ENCODE measurements at places on chromosomes 4 and X.

DNA sequence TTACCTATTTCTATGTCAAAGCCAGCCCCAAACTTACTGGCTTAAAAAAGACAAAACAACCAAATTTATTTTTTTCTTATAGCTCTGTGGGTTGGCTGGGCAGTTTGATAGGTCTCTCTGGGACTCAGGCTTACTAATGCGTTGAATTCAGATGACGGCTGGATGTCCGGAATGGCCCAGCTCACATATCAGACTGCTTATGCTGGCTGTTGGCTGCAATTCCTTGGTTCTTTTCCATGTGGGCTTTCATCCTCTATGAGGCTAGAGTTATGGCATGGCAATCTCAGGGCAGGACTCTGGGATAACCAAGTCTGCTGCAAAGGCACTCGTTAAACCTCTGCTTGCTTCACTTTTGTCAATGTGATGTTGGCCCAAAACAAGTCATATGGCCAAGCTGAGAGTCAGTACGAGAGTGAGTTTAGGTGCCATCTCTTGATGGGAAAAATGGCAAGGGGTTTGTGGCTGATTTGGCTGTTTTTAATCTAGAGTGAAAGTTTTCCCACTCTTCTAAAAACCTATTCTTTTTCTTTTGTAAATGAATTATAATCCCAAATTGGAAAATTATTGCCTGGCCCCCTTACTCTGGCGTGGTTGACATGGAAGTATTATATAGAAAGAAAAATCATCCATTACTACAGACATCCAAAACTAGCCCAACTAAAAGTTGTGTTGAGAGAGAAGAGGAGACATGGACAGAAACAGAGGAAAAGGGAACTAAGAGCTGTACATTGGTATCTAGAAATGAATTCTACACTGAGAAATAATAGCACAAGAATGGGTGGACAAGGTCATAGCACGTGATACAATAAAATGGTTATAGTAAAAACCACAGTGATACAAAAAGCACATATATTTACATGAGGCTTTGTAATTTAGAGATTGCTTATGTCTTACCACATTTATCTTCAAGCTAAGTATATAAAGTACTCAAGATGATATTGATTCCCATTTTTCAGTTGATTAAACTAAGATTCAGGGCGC is 6.6 kb downstream of the PRIMPOL start:
- no peak for DNase-seq

DNA sequence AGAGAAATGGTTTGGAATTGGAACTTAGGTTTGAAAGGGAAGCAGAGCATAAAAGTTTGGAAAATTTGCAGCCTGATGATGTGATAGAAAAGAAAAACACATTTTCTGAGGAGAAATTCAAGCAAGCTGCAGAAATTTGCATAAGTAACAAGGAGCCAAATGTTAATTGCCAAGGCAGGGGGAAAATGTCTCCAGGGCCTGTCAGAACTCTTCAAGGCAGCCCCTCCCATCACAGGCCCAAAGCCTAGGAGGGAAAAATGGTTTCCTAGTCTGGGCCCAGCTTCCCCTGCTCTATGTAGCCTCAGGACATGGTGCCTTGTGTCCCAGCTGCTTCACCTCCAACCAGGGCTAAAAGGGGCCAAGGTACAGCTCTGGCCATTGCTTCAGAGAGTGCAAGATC is 21.2 kb upstream of the DUSP21 start:
- no peak for DNase-seq

GRCh38 chrX:123854329-123854728 is 5.5 kb upstream of the XIAP start:
- DNase-seq = no peak

DNA sequence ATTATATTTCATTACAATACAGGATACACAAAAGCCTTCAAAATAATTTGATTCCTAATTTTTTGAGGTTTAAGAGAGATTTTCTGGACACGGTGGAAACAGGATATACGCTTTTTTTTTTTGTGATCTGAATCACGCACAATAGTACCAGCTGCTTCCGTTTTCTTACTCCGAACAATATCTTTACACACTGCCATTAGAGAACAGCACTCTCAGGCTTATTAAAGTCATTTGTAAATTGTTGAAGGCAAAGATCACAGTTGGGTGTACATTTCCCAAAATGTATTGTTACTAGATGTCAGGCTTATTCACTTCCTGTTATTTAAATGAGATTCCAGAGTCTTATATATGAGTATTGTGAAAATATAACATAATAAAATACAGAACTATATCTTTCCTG is 71.5 kb downstream of the TMEM47 start:
- DNase-seq = no peak

- DNase-seq = no peak
Measured at GRCh38 chr4:12729384-12729783, 754.8 kb downstream of the RAB28 start.

DNA sequence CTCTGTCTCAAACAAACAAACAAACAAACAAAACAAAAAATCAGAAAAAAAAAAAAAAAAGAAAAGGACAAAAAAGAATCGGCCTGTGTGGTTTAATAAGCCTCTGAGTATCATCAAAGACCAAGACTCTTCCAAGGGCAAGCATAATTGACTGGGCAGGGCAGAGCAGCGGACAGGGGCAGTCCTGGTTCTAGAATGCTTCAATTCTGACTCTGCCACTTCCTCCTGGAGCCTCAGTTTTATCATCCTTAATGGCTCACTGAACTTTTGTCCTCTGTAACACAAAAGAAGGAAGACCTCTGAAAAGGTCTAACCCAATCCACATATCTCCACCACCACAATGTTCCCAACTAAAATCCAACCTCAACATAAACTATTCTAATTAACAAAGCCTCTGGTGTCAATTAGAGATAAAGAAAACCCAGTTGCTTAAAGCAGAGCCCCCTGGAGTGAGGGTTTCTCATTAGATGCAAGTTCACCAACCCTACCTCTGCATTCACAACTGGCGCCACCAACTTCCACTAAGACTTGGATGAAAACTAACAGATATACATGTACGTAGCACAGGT is 51.7 kb downstream of the TBC1D9 start:
- no peak for DNase-seq

DNA sequence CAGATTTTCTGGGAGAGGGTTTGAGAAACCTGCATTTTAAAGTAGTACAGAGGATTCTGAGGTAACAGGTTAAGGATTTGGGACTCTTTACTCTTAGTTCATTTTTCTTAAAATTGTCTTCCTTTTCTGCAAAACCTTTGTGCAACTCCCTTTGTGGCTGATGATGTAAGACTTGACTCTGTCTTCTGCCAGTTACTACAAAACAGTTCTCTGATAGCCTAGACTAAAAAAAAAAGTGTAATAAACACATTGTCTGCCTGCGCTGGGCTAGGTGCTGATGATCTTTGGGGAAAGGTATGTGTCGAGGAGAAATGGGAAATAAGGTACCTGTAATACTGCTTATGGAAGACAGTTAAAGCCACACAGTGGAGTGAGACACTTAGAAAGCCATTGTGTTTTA is 28.7 kb downstream of the IL13RA1 start:
- no peak for DNase-seq

DNA sequence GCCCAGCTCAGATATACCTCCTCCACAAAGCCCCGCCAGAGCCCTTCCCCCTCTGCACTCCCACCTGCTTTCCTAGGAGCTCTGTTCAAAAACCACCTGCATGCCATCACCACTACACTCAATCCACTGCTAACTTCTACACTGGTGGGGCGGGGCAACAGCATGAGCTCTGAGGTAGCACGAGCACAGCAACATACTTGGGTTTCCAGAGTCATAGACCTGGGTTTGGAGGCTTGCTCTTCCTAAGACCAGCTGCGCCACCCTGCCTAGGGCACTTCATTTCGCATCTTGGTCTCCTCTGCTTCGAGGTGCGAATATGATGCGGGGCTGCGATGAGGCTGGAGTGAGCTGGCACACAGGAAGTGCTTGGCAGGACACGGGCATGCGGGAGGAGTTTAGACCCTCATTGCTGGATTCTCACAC is 3.6 kb downstream of the SASH3 start:
- no peak for DNase-seq

DNA sequence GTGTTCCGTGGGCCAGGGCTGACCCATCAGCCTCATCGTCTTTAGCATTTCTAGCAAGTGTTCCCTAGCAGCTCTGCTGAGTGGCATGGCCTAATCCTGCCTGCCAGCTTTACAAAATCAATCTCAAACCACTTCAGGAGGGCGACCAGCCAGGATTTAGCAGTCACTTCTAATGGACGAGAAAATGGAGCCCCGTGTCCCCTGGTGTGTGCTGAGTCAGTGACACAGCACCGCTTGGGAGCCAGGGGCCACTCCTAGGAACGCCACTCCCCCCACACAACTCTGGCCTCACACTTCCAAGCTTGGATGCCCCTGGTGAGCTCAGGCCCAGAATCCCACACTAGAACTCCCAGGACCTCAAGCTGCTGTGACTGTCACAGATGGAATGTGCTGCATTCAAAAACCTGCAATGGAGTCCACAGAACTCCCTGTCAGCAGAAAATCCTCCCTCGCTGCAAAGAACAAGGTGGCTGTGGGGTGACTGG is 311.2 kb upstream of the GATB start:
- DNase-seq = no peak

- DNase-seq = no peak
Measured at GRCh38 chr4:1984406-1985191, 24.2 kb downstream of the NELFA start.

- DNase-seq = peak; percentile 46
Measured at GRCh38 chrX:39688576-39689375, 409.0 kb downstream of the BCOR start.

DNA sequence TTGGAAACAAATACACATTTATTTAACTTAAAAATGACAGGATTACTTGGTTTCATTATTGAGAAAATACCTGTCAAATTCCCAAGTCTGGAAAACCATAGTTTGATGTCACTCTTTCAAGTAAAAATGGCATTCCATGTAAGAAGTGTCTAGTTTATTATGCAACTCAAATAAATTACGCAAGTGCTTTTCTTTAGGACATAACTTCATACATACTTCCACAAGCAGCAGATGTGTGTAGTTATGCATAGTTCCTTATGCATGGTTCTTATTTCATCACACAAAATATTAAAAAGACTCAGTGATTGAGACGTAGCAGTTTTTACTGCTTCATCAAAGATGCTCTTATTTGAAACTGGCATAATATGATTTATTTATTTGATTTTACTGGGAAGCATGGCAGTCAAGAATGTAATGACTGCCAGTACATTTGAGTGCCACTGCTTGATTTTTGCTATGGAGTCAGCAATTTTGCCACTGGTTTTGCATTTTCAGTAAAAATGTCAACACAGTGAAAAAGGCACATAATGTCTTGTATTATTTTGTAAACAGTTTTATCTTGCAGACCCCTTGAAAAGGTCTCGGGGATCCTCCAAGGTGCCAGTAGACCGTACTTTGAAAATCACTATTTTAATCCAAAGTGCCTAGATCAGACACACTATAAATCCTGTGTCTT is 62.1 kb downstream of the CLCN3 start:
- DNase-seq = no peak

DNA sequence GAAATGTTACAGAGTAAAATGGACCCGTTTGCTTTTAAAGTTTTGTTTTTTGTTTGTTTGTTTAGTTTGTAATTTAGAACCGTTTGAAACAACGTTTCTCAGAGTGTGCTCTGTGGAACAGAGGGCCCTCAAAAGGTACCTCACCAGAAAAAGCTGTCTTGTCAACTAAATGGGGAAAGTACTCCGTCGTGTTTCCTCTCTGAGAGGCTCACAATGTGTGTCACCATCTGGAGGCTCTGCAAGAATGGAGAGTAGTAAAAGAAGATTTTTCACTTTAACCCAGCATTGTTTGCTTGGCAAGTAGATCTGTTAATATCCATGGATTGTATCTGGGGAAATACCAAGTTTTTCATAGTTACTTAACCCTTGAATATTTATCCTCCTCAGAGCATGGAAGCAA is 1.5 kb upstream of the ENPEP start:
- DNase-seq = no peak

DNA sequence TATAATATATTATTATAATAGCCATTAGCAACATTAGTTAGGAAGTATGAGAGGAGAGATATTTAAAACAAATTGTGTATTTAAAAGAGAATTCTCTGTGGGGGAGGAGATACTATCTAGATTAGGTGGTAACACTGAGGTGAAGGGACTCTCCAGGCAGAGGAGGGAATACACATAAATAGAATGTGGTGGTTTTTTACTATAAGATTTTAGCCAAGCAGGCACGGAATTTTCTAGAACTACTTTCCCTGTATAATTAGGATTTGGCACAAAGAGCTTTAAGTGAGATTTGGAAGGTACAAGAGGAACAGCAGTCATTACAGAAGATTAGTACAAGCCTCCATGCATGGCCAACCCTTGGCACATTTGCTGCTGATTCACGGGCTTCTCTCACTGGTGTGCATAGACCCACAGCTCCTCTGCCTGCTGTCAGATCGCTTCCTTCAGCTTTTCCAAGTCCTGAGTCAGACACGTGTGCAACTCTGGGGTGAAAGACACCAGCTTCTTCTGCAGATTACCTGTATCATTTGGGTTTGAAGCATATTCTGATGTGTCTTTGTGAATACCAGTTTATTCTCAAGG is 685.5 kb downstream of the KCTD8 start:
- DNase-seq = no peak

- no peak for DNase-seq
Measured at GRCh38 chr4:175818406-175818805, 6.3 kb upstream of the GPM6A start.

DNA sequence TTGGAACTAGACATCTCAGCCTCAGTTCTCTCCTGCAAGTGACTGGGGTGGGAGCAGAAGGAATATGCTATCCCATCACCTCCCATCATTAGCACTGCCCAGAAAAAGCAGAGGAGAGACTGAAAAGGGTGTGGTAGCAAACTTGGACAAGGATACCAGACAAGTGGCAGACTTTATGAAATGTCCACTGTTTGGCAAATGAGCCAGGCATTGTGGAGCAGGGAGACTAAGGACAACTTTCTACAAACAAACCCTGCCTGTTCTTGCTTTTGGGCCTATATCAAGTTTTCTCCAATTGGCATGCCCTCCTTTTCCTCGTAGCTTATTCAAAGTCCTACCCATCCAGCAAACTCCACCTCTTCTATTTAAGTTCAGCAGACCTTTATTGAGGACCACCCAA is 41.6 kb downstream of the ZCCHC12 start:
- no peak for DNase-seq

GRCh38 chrX:37509349-37509748 is 62.1 kb upstream of the LANCL3 start:
- no peak for DNase-seq

DNA sequence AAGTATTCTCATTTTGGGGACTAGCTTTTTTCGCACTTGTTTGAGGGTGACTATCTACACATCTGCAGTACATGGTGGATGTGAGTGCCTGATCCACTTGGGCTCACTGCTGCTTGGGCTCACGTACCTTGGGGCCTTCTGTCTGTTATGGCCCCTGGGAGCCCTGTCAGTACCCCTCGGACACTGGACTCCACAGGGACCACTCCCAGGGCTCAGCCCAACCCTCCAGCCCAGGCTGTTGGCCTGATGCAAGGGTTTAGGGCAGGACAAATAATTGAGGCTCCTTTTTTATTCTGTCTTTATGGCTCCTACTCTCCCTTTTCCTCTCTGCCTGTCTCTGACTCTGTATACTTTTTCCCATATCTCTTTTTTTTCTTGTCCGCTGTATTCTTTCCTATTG is 32.7 kb upstream of the MSN start:
- no peak for DNase-seq
